Stomach (tissue), 19 donors: ENCODE measurements at places on chromosomes 7 and 10.
A peak's percentile ranks its signal among the peaks of the same experiment; 100 is the strongest.

GRCh38 chr10:26215935-26216584 is 514 bp upstream of the GAD2 start:
- DNase-seq: peak; percentile 86

DNA sequence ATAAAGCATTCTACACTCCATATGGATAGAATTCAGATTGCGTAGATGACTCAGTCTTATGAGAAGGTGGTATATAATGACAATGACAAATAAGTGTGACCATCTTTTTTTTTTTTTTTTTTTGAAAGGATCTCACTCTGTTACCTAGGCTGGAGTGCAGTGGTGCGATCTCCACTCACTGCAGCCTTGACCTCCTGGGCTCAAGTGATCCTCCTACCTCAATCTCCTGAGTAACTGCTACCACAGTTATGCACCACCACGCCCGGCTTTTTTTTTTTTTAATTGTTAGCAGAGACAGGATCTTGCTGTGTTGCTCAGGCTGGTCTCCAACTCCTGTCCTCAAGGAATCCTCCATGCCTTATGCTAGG is 43.2 kb upstream of the NRP1 start:
- DNase-seq: no peak

- no peak for DNase-seq
Observed at GRCh38 chr10:16853201-16853600, 36.0 kb upstream of the RSU1 start.

GRCh38 chr7:128067983-128068382 is 36.7 kb upstream of the LRRC4 start:
- no peak for DNase-seq

- no peak for DNase-seq
Observed at GRCh38 chr10:54402576-54402975, 398.5 kb downstream of the PCDH15 start.

- DNase-seq: no peak
Observed at GRCh38 chr7:25926891-25927625, 224.9 kb upstream of the NFE2L3 start.
